SIG-M5 (cell line): ENCODE measurements at places on chromosomes 7 and 10.

DNA sequence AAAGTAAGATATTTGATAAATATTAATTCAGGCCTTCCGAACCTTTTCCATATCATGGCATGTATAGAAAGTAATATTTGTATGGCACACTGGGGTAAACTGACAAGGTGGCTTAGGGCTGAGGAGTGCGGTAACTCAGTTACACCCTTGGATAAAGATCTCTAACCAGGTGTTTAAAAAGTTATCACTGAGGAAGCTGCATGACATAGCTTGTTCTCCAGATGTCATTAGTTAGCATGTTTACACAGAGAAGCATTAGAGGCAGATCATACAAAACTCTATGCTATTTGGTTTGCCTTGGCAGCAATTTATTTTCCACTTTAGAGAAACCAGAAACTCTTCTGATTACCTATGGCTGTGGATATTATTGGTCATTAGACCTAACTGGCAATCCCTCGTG, 118.2 kb downstream of the ST7 start:
- DNase-seq = no peak

DNA sequence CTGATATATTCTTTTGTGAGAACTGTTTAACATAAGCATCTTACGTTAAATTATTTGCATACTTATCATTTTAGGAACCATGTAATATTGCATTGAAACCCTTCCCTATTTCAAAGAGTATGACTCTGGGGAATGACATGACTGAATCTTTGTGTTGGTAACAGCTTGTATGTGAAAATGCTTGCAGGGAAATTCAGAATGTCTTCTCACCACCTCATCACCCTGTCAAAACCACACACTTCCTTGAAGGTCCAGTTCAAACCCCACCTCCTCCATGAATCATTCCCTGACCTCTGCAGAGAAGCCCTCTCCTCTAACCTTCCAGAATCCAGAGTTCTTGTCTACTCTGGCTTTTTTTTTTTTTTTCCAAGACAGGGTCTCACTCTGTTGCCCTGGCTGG, 26.3 kb upstream of the NKX2-3 start:
- DNase-seq = no peak

GRCh38 chr10:18164093-18164492, 23.9 kb downstream of the CACNB2 start:
- DNase-seq = no peak

DNA sequence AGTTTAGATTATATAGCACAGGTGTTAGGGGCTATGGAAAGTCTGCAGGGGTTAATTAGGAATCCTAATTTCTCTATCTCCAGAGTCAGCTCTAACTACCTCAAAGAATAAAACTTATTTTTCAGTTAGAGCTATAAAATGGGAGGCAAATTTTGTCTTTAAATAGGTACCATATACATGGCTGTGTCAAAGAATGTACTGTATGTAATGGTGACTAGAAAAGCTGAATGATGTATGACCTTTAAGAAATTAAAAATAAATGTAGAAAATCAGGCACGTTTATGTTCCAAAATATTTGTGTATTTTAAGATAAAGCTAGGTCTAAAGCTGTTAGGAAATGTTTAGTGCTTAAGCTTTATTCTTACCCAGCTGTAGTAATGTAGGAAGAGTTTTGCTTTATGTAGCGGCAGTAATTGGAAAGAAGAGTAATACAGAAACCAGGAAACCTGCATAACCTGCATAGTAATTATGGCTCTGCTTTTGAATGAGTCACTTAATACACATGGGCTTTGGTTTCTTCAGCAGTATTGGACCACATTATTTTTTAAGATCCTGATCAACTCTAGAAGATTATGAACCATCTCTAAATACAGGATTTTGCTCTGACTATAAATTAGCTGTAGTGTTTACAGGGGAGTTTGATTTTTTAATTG, 85.0 kb downstream of the KMT2E start:
- DNase-seq = no peak
